Fibroblast of villous mesenchyme (primary cell): ENCODE measurements at places on chromosomes 11 and 22. TPM values are rescaled to one million over a fixed set of nuclear protein-coding genes. Genes with fewer than 3 reads are reported as not detected.

The CBX7 gene
- 3.9 and 5.2 TPM in 2 replicates for total RNA-seq

The AP2A2 gene
- 45.7 and 53.5 TPM in 2 replicates for total RNA-seq

The GLYATL2 gene
- 0.97 and 2.2 TPM in 2 replicates for total RNA-seq

The C11orf42 gene
- total RNA-seq: under 0.01 TPM in 1 of 2 replicates, not detected in the other

The TRIM5 gene
- total RNA-seq: 31.2 and 65.2 TPM in 2 replicates

The PRR33 gene
- total RNA-seq: not detected in 2 replicates

The PDE2A gene
- total RNA-seq: under 0.01 TPM in 2 replicates

The SCN4B gene
- total RNA-seq: not detected in 2 replicates

The CNGA4 gene
- under 0.01 and 0.43 TPM in 2 replicates for total RNA-seq

The UVRAG gene
- total RNA-seq: 22.9 and 37.1 TPM in 2 replicates

The TCN1 gene
- total RNA-seq: not detected in 2 replicates

The PHOX2A gene
- total RNA-seq: not detected in 2 replicates

The DRD2 gene
- not detected in 2 replicates for total RNA-seq

The FERMT3 gene
- 4.3 and 7.4 TPM in 2 replicates for total RNA-seq

The CBX6 gene
- 57.7 and 66.5 TPM in 2 replicates for total RNA-seq

The KBTBD3 gene
- 2.6 and 3.9 TPM in 2 replicates for total RNA-seq

The NFAM1 gene
- total RNA-seq: not detected in 2 replicates

The MUC5B gene
- not detected in 2 replicates for total RNA-seq

The MMP7 gene
- total RNA-seq: 0.43 and 2.6 TPM in 2 replicates

The C1QTNF5 gene
- 6.5 and 13.5 TPM in 2 replicates for total RNA-seq

The E2F8 gene
- 0.64 and 2.2 TPM in 2 replicates for total RNA-seq

The TMEM191C gene
- total RNA-seq: 0.97 and 1.7 TPM in 2 replicates

The LRFN4 gene
- 9.9 and 14.5 TPM in 2 replicates for total RNA-seq

The SHANK3 gene
- total RNA-seq: 0.64 and 0.86 TPM in 2 replicates

The TCIRG1 gene
- total RNA-seq: 134 and 152 TPM in 2 replicates

The C11orf71 gene
- total RNA-seq: 2.9 and 3.5 TPM in 2 replicates

The CDC42EP2 gene
- 21.3 and 32.8 TPM in 2 replicates for total RNA-seq

The MYRF gene
- total RNA-seq: 2.6 and 9.7 TPM in 2 replicates

The TMPRSS13 gene
- total RNA-seq: not detected in 2 replicates

The NDUFS8 gene
- total RNA-seq: 85.9 and 128 TPM in 2 replicates

The INPP5J gene
- 0.43 and 0.97 TPM in 2 replicates for total RNA-seq

The INSC gene
- total RNA-seq: under 0.01 and 0.32 TPM in 2 replicates

The RIC3 gene
- under 0.01 TPM in 1 of 2 replicates, not detected in the other for total RNA-seq

The RFPL2 gene
- not detected in 2 replicates for total RNA-seq

The GPHA2 gene
- not detected in 2 replicates for total RNA-seq

The SLC17A6 gene
- total RNA-seq: not detected in 2 replicates

The OR51I1 gene
- under 0.01 TPM in 1 of 2 replicates, not detected in the other for total RNA-seq

The LMO2 gene
- total RNA-seq: under 0.01 TPM in 2 replicates

The ASRGL1 gene
- total RNA-seq: 0.97 and 1.3 TPM in 2 replicates

The CDC42BPG gene
- under 0.01 TPM in 2 replicates for total RNA-seq

The POLD3 gene
- total RNA-seq: 9.0 and 13.8 TPM in 2 replicates

The TBX1 gene
- under 0.01 and 0.43 TPM in 2 replicates for total RNA-seq

The ABCC8 gene
- not detected in 2 replicates for total RNA-seq

The OR52I2 gene
- total RNA-seq: not detected in 2 replicates

The RAD9A gene
- 4.3 and 6.4 TPM in 2 replicates for total RNA-seq

The CDHR5 gene
- not detected in 2 replicates for total RNA-seq

The FKBP2 gene
- 46.7 and 47.5 TPM in 2 replicates for total RNA-seq

The NAALAD2 gene
- total RNA-seq: 1.9 and 2.2 TPM in 2 replicates

The CASP1 gene
- total RNA-seq: 31.1 and 37.4 TPM in 2 replicates

The OR52N4 gene
- total RNA-seq: not detected in 2 replicates

The VPREB3 gene
- not detected in 2 replicates for total RNA-seq

The CRYBB3 gene
- not detected in 2 replicates for total RNA-seq

The EHF gene
- total RNA-seq: under 0.01 TPM in 1 of 2 replicates, not detected in the other

The MPZL2 gene
- total RNA-seq: not detected in 2 replicates

The C11orf87 gene
- total RNA-seq: not detected in 2 replicates
